ENCODE measurements at places on chromosomes 2 and 18.

- no peaks in the 10 kb centered on the region for H3K4me1 ChIP-seq
- no peak overlapping the region for H3K4me3 ChIP-seq
- H3K27me3 ChIP-seq = no peaks in the 10 kb centered on the region
- no peaks in the 10 kb centered on the region for H3K36me3 ChIP-seq
- DNase-seq = no peak
Measured at GRCh38 chr18:13183359-13183758, 35.2 kb upstream of the LDLRAD4 start.

- no peak overlapping the region for H3K4me3 ChIP-seq
- H3K27ac ChIP-seq = no peak overlapping the region
- H3K4me1 ChIP-seq = peaks cover 4% of the 10 kb centered on the region
- H3K27me3 ChIP-seq = no peaks in the 10 kb centered on the region
Measured at GRCh38 chr2:160457588-160457987, 36.0 kb downstream of the RBMS1 start.

- H3K27me3 ChIP-seq = no peaks in the 10 kb centered on the region
- no peak overlapping the region for H3K27ac ChIP-seq
- H3K4me1 ChIP-seq = no peaks in the 10 kb centered on the region
- no peak for DNase-seq
- no peak overlapping the region for H3K4me3 ChIP-seq
Measured at GRCh38 chr18:6737833-6738232, 8.3 kb downstream of the ARHGAP28 start.

GRCh38 chr2:241352227-241352626, 3.9 kb upstream of the FARP2 start:
- no peak overlapping the region for H3K27ac ChIP-seq
- no peak overlapping the region for H3K4me3 ChIP-seq
- peaks cover 39% of the 10 kb centered on the region for H3K4me1 ChIP-seq
- H3K27me3 ChIP-seq = no peaks in the 10 kb centered on the region
- DNase-seq = no peak

GRCh38 chr2:159204381-159205144, 81.9 kb downstream of the WDSUB1 start:
- no peak overlapping the region for H3K4me3 ChIP-seq
- DNase-seq = no peak
- peaks cover 19% of the 10 kb centered on the region for H3K36me3 ChIP-seq

Data from Peyer's patch (tissue), 4 donors.